Ecto neural progenitor cell (in vitro differentiated cells): ENCODE measurements at places on chromosomes 1 and 21.
A peak's percentile ranks its signal among the peaks of the same experiment; 100 is the strongest.

- no peak for DNase-seq
Observed at GRCh38 chr1:9718006-9718680, 66.6 kb downstream of the PIK3CD start.

DNA sequence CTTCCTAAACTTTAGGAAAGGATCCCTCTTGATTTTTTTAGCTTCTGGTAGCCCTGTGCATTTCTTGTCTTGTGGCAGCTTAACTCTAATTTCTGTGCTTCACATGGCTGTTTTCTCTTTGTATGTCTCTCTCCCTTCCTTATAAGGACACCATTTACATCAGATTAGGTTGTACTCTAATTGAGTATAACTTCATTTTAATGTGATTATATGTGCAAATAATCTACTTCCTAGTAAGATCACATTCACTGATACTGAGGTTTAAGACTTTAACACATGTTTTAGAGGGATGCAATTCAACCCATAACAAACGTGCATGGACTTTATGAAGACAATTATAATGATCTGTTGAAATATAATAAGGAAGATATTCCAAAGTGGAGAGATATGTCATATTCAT, 46.7 kb downstream of the RGS4 start:
- DNase-seq, result no peak

DNA sequence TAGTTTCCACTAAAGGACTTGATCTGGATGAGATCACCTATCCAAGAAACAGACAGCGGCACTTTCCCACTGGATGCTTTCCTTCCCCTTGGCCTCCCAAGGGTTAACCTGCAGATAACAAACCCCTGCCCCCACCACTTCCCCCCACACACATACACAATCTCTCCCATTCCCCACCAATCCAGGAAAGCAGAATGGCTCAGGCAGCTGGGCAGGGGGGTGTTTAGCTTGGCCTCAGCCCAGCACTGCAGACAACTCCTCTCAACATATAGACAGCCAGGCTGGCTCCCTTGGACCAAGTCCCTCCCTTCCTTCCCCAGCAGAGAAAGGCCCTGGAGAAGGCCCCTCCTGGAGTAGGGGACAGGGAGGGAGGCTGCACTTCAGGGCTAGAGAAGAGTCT, 24.6 kb downstream of the PLEKHA6 start:
- no peak for DNase-seq

- DNase-seq, result no peak
Observed at GRCh38 chr1:56864430-56864829, 9.8 kb downstream of the C8A start.

DNA sequence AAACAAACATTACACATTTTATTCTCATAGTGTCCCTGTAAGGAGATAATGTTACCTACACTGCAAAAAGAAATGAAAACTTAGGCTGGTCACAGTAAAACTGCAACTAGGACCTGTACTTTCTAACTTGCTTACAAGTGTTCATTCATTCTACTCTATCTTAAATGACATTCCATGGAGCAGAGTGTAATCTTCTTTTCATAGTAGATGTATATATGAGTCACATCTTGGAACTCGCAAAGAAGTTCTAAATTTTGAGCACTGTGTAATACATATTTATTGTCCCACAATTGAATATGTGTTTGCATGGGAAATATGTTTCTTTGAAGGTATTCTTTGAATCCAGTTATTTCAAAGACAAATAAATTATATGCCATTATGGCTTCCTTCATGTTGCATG, 1258.5 kb upstream of the ADGRL2 start:
- DNase-seq, result no peak

GRCh38 chr1:27668808-27669723, 2.9 kb downstream of the IFI6 start:
- DNase-seq, result peak; percentile 87

DNA sequence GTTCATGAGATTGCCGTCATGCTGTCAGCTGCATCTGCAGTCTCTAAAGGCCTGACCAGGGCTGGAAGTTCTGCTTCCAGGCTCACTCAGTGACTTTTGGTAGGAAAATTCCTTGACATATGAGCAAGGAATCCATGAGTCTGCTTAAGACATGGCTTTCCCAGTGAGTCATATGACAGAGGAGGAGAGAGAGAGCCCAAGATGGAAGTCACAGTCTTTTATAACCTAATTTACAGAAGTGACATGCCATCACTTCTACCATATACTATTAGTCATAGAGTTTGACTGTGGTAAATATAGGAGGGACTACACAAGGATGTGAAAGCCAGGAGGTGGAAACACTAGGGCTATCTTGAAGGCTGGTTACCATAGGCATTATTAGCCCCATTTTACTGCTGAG, 115.2 kb downstream of the ROR1 start:
- DNase-seq, result no peak

GRCh38 chr1:15771836-15772515, 13.4 kb downstream of the FBLIM1 start:
- DNase-seq, result no peak

GRCh38 chr1:46747683-46748288, 28.9 kb upstream of the EFCAB14 start:
- DNase-seq, result peak; percentile 64

- no peak for DNase-seq
Observed at GRCh38 chr1:220250681-220251080, 21.6 kb downstream of the RAB3GAP2 start.

GRCh38 chr1:160580221-160580812, 1.0 kb upstream of the CD84 start:
- DNase-seq, result no peak

- no peak for DNase-seq
Observed at GRCh38 chr21:26939601-26940111, 27.2 kb downstream of the ADAMTS5 start.

- no peak for DNase-seq
Observed at GRCh38 chr1:12475101-12475500, 142.9 kb downstream of the DHRS3 start.

GRCh38 chr1:34470401-34470800, 284.4 kb upstream of the GJB5 start:
- no peak for DNase-seq

GRCh38 chr1:71088645-71089287, 7.9 kb upstream of the ZRANB2 start:
- no peak for DNase-seq

DNA sequence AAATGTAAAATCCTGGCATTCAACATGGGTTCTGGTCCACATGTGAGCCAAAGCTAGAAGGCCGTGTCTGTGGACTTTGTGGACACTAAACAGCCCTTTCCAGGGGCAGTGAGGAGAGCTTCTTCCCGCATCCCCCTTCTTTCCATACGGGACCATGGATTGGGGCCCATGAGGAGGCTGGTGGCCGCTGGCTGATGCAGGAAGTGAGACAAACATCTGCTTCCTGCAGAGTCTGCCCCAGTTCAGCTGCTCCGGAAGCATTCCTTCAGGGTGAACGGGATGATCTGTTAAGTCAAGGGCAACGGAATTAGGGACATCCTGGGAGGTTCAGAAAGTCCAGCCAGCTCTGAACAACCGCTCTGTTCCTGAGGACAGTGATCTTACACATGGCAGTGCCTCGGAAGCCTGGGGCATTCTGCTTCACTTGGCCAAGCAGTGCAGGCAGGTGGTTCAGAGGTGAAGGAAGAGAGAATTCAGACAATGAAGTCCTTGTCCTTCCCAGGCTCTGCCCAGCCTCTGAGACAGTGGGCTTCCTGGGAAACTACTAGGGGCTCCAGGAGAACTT, 1.5 kb downstream of the CA6 start:
- DNase-seq, result no peak

DNA sequence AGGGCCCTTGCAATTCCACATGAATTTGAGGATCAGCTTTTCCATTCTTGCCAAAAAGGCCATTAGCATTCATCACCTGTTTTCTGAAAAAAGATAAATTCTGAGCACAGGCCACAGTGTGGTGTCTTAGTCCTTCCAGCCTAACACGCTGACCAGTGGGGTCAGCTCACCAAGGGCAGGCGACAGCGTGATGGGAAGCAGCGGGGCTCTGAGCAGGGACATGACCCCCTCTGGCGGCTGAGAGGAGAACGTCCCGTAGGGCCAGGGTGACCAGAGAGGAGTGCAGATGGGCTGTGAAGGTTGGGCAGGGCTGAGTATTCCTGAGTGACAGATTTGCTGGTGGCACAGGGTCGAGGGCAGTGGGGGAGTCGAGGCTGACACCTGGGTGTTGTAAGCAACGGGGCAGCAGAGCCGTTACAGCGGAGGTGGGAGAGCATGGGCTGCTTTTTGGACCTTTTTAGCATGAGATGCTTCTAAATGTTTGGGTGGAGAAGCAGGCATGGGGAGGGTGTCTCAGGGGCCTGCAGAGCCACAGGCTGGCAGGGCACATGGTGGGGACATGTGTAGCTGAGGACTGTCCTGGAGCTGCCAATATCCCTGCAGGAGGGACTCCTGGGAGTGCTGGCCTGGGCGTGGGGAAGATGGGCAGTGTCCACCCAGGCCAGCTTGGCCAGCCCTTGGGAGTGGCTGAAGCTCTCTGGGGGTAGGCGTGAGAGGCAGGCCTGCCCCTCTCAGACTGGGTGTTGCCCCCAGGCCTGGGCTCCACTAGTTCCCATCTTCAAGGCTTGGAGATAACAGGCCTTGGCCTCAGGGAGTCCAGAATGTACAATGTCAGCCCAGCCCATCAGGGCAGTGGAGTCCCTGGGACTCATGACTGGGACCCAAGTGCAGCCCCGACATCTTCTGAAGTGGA, 8.6 kb upstream of the CALML6 start:
- peak; percentile 88 for DNase-seq

GRCh38 chr1:35852241-35852640, 30.8 kb upstream of the AGO1 start:
- DNase-seq, result no peak

DNA sequence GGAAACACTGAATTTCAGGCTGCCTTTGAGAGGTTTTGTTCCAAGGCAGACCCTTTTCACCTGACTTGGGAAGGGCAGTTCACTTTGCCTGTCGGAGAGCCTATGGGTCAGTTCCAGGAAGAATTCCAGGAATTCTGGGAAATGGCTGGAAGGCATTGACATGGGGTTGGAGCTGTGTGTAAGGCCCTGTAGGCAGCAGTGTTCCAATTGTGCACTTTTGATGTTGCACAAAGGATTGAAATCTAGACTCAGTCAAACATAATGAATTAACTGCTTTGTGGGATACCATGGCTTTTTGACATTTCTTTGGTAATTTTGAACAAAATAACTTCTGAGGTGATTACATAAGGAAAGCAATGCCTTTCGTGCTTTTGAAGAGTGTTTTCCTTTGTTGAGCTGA, 184.6 kb downstream of the SDCCAG8 start:
- DNase-seq, result no peak

GRCh38 chr1:21871943-21872342, 59.9 kb downstream of the LDLRAD2 start:
- DNase-seq, result no peak

- DNase-seq, result no peak
Observed at GRCh38 chr1:162351246-162351842, 25.3 kb downstream of the SPATA46 start.

DNA sequence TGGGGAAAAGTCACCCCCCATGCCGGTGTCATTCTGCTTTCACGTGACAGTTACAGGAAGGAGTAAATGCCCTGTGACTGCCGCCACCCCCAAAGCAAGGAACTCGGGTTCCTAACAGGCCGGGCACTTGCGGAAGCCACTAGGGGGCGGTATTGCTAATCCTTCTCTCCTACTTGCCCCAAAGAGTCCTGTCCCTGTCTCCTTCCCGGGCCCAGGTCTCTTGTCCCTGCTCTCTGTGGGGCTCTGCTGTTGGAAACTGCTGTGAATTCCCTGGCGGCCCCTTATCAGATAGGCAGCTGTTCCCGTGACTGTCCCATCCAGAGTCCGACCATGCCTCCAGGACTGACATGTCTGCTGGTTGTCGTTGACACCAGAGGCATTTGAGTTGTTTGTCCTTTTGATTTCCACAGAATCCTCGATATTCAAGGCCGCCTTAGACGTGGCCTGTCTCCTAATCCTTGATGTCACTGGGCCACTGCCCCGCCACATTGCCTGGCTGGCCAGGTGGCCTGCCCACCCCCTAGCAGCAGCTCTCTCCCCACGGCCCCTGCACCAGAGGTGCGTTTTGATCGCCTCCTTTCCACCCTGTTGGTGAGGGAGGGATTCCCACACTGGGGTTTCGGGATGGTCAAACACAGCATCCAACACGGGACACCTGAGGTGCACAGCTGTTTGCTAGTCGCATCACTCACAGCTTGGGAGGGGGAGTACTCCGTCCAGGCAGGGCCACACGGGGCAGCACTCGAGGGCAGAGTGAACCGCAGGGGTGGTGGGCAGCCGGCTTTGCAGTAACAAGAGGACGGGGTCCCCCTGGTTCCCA, 37.3 kb downstream of the CHAF1B start:
- DNase-seq, result peak; percentile 80

DNA sequence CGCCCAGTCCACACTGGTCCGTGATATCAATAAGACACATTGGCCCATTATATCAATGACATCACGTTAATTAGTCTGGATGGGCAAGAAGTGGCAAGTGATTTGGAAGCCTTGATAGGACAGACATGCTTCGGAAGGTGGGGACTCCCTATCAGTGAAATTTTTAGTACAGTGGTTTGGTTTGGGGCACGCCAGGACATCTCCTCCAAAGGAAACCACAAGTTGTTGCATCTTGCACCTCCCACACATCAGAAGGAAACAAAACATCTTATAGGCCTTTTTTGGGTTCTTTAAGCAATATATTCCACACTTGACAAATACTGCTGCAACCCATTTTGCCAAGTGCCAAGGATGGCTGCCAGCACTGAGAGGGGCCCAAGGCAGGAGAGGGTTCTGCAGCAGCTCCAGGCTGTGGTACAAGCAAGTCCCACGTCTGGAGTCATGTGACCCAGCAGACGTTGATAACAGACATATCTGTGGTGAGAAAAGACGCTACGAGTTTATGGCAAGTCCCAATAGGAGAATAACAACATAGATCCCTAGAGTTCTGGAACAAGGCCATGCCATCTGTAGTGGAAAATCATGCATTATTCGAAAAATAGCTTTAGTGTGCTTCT, 95.3 kb upstream of the DISP3 start:
- no peak for DNase-seq

DNA sequence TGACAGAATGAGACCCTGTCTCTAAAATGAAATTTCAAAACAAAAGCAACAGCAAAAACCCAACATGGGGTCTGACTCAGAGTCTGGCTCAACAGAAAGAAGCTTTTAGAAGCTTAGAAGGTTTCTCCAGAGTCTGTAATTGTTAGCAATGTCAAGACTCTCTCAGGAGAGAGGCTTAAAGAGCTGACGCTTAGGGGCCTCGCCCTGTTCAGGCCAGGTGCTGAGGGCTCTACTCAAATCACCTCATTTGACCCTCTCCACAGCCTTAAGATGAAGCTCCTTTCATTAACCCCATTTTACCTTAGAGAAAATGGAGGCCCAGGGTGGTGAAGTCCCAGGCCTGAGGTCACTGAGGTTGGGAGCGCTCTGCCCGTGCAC, 5.3 kb upstream of the KIF17 start:
- no peak for DNase-seq
